ENCODE measurements at places on chromosomes 11 and 22.

DNA sequence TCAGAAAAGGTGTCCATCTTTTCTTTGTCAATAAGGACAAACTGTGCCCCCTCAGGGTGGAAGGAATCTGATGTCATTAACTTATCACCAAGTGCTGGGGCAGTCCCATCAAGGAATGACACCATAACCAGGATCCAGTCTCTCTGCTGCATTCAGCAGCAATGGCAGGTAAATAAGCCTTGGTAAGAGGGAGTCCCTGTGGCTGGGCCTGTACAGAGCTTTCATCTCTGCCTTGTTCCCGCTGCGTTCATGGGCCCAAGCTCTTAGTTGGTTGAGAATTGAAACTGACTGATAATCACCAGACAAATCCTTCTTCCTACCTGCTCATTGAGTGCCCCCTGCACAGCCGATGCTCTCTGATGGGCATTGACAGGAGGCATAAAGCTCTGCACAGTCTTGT is 22.7 kb downstream of the EIF3F start:
- no peak for DNase-seq

DNA sequence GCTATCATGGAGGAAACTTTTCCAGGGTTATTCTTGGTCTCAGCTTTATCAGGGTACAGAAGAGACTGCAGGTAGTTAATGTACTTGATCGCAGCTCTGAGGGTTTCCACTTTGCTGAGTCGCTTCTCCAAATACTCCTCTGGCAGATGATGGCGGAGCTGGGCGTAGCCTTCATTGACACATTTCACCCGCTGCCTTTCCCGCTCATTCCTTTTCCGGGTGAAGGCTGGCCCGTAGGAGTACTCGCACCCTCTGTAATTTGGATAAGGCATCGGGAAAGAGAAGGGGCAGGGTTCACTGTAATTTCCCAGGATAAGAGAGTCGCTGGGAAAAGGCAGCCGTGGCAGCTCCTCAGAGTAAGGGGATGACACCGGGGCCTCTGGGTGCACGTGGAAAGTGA is 4.9 kb upstream of the C11orf16 start:
- no peak for DNase-seq

GRCh38 chr22:46963672-46964545 is 201.5 kb downstream of the TBC1D22A start:
- no peak for DNase-seq

- DNase-seq: peak; percentile 77
Measured at GRCh38 chr22:49323751-49324415, 503.8 kb downstream of the BRD1 start.

Measured in vagina (tissue), 2 donors.